ENCODE measurements at places on chromosomes 2 and 18.

DNA sequence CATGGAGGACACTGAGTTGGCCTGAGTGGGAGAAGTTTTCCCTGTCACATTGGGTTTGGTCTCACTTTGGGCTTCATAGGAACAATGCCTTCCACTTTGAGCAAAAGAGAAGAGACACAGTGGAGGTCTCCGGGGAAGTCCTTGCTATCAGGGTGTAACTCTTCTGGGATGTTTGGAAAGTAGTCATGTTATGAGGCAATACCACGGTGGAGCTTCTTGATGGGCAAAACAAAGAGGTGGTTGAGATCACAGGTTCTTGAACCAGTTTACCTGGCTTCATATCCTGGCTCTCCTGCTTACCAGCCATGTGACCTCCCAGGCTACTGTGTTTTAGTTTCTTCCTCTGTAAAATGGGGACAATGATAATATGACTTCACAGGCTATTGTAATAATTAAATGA lies 478.6 kb downstream of the SLC4A3 start:
- DNase-seq = no peak

DNA sequence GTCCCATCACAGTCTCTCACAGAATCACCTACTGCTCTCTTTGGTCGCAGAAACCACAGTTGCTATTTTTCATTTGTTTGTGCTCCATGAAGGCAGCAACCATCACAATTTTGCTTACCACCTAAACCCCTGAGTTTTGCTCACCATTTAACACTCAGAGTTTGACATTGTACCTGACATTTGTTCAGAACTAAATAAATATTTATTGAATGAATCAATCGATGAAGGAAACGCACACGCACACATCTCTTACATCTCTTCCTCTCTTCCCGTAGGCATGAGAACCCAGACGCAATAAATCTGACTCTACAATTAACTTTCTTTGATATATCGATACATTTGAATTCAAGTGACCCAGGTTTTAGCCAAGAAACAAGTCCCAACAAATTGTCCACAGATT lies 105.5 kb upstream of the RNF152 start:
- DNase-seq = no peak

GRCh38 chr2:237132799-237133198 lies 47.1 kb downstream of the COPS8 start:
- no peak for DNase-seq

GRCh38 chr2:126367361-126367760 lies 288.6 kb upstream of the GYPC start:
- no peak for DNase-seq

GRCh38 chr2:213475433-213475832 lies 191.2 kb downstream of the SPAG16 start:
- no peak for DNase-seq

GRCh38 chr2:13504808-13505207 lies 788.1 kb downstream of the TRIB2 start:
- DNase-seq = no peak

DNA sequence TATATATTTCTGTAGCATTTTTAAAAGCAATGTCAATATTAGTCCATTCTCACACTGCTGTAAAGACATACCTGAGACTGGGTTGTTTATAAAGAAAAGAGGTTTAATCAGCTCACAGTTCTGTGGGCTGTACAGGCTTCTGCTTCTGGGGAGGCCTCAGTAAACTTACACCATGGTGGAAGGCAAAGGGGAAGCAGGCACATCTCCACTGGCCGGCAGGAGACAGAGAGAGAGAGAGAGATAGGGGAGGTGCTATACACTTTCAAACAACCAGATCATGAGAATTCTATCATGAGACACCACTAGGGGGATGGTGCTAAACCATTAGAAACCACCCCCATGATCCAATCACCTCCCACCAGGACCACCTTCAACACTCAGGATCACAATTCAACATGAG lies 43.1 kb downstream of the CHMP3 start:
- DNase-seq = no peak

Data from NCI-H1417 (cell line).